ENCODE measurements at places on chromosomes 3 and 15. TPM values are rescaled to one million over a fixed set of nuclear protein-coding genes. Genes with fewer than 3 reads are reported as not detected.

CAMK2N2 gene
- total RNA-seq, result not detected

CKMT1B gene
- total RNA-seq, result 4.3 TPM

CHRNB4 gene
- 1.1 TPM for total RNA-seq

ACP3 gene
- 8.3 TPM for total RNA-seq

PPP1R14D gene
- not detected for total RNA-seq

CCR9 gene
- total RNA-seq, result 0.10 TPM

PLS1 gene
- 1.4 TPM for total RNA-seq

TF gene
- 26.7 TPM for total RNA-seq

DISP2 gene
- 4.1 TPM for total RNA-seq
